SW480 (cell line): ENCODE measurements at places on chromosomes 6 and 20.

GRCh38 chr6:3013486-3013885 is 13.8 kb downstream of the NQO2 start:
- DNase-seq: peak; percentile 9

GRCh38 chr6:149983145-149983544 is 19.4 kb downstream of the ULBP1 start:
- DNase-seq: no peak

- no peak for DNase-seq
Observed at GRCh38 chr6:166592821-166593220, 6.3 kb upstream of the RAMACL start.

DNA sequence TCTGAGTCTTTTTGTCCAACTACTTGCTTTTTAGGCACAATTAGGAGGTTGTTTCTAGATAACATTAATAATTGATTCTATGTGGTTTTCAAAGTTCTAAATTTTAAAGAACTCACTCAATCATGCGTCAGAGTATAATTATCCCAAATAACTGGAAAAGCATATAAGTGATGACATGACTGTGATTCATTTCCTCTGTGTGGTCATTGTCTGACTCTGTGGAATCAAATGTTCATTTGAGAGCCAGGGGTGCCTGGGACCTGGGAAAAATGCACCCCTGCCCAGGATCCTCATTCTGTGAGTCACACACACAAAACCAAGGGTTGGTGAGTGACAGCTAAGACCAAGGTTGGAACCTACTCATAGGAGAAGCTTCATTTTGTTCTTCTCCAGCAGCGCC is 127.1 kb upstream of the MLIP start:
- peak; percentile 47 for DNase-seq

GRCh38 chr6:163651915-163652668 is 237.6 kb downstream of the QKI start:
- DNase-seq: no peak
